Fibroblast of the conjunctiva (primary cell): ENCODE measurements at places on chromosomes 7 and 10.

GRCh38 chr7:157463245-157463644 lies 126.4 kb downstream of the DNAJB6 start:
- DNase-seq: no peak

GRCh38 chr7:139763330-139763729 lies 14.5 kb downstream of the HIPK2 start:
- DNase-seq: no peak

GRCh38 chr7:30937416-30937815 lies 25.8 kb downstream of the AQP1 start:
- DNase-seq: no peak

DNA sequence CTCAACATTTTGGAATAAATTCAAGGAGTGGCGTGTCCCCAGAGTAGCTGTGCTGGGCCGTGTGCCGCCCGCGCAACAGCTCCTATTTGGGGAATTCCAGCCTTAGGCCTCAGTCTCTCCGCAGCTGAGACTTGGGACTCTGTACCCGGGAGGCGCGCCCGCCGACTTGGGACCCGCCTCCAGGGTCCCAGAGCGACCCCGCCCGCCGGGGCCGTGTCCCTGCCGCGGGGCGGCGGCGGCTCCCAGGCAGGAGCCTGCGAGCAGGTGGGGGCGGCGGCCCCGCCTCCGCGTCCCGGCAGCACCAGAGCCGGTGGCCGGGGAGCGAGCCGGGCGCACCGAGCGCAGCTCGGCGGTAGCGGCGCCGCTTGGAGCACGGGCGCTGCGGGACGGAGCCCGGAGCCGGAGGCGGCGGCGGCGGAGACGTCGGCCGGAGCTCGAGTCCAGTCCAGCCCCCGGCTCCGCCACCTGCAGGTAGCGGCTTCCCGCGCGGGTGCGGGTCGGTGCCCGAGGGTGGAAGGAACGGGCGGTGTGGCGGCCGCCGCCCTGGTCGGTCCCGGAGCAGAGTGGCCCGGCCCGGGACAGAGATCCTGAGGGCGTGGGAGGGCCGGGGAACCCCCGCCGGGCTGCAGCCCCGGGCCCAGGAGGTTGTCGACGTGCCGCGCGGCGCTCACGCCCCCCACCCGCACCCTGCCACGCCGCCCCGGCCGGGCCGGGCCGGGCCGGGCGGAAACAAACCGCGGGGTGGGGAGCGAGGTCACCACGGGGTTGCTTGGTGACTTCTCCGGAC lies at the start of gene WIPF3:
Gene WIPF3 (plus strand): TSS at position 301 of the 787 bp plus-strand sequence. CDS start 28,217 bp downstream, outside the sequence.
- no peak for DNase-seq

- no peak for DNase-seq
Measured at GRCh38 chr10:93413252-93413689, 68.9 kb downstream of the MYOF start.

GRCh38 chr7:106537119-106537518 lies 123.8 kb downstream of the CCDC71L start:
- DNase-seq: no peak

DNA sequence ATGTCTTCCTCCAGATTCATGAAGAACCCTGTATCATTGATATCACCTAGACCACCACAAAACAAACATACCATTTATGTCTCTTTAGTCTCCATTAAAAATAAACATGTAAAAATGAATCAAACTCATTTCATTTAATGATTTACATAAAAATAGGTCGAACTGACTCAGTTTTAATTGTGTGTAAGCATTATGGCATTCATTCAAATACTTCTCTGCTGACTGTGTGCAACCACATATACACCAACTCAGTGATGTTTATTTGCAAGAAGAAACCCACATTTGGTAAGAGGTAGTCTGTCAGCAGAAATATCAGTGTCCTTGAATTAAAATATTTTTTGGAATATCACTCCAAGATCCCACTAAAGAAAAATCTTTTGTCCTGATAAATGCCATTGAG lies 30.5 kb downstream of the ABCB1 start:
- no peak for DNase-seq

DNA sequence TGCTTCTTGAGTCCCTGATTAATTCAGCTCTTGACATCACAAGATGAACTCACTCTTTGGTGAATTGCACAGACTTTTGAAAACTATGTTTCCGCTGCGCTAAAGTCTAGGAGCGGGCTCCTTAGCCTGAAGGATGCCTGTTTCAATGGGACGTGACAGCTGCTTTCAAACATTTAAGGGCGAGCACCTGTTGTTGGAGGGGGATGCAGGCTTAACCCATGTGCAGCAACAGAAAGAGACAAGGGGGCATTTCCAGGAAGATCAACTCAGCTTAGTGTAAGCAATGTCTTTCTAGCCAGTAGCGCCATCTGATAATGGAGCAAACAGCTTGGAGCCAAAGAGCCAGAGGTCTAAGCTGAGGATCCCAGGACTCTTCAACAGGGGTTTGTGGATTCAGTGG lies 8.4 kb upstream of the PFKFB3 start:
- DNase-seq: no peak

DNA sequence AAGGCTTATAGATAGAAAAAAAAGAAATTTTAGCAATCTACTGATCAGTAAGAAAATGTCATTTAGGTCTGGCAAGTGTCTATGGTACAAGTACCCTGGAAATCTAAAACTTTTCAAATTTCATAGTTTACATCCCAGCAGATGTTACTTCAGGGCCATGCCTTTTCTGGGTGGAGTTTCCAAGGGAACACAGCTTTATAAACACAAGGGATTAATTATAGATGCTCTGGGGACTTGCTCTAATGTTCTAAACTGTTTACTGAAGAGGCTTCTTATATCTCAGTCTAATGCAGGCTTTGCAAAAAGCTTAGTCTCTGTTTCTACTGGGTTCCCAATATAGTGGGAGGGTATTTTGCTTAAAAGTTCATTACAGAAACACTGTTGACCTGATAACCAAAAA lies 3.1 kb downstream of the CD36 start:
- peak; percentile 36 for DNase-seq
